Thyroid gland (tissue), 4 donors: ENCODE measurements at places on chromosomes 5 and 9. TPM values are rescaled to one million over a fixed set of nuclear protein-coding genes. Genes with fewer than 3 reads are reported as not detected.

The SAPCD2 gene
- total RNA-seq: 1.0 TPM

DNA sequence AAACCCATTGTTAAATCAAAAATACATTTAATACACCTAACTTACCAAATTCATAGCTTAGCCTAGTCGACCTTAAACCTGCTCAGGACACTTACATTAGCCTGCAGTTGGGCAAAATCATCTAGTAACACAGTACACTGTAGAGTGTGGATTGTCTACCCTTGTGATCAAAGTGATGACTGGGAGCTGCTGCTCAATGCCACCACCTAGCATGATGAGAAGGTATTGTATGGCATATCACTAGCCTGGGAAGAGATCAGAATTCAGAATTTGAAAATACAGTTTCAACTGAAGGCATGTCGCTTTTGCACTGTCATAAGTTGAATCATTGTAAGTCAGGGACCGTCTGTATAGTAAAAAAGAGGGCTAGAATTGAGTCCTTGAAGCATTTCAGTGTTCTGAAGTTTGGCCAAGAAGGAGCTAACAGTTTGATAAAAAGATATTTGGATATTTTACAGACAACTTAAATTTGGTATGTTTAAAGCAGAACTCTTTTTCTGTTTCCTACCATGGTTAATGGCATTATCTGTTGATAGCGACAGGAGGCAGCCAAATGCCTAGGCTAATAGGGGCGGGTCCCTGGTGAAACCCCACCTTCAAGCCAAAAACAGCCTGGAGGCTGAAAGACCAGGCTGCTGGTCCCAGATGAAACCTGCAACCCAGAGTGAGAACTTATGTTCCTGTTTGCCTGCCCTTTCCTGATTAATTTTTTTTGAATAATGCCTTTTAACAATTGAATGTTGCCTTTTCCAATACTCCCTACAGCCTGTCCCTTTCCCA lies 23.0 kb downstream of the SMIM15 start:
- H3K4me1 ChIP-seq: no peaks in the 10 kb centered on the region
- no peaks in the 10 kb centered on the region for H3K27me3 ChIP-seq
- no peaks in the 10 kb centered on the region for H3K36me3 ChIP-seq
- no peak overlapping the region for H3K27ac ChIP-seq
- no peak for DNase-seq

- H3K4me1 ChIP-seq: peaks cover 19% of the 10 kb centered on the region
- no peaks in the 10 kb centered on the region for H3K27me3 ChIP-seq
- H3K36me3 ChIP-seq: no peaks in the 10 kb centered on the region
- H3K4me3 ChIP-seq: no peak overlapping the region
- H3K27ac ChIP-seq: peak overlapping the region; percentile 77
Measured at GRCh38 chr5:56725711-56726411, 89.5 kb upstream of the MAP3K1 start.

DNA sequence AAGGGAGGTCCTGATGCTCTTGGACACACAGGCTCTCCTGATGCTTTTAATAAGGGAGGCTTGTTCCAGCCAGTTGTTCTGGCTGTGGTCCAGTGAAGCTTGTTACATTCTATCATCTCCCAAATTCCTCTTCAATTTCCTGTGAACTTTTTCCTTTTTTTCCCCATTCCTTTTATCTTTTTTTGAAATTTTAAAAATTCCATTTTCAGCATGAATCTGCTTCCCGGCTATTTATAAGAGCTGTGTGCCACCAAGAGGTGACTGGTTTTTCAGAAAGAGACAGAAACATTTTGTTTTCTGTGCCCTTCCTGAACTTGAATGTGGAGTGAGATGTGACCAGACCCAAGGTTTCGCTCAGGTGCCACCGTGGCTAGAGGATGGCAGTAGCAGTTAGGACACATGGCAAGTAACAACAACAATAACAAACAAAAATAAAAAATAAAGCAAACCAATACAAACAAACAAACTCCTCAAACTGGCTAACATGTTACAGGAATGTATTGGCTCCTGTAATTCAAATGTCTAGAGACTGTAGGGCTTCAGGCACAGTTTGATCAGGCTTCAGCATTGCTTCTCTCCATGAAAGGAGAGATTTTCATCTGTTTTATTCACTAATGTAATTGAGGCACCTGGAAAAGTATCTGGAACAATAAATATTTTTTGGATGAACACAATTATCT lies 121.1 kb downstream of the BOD1 start:
- peak; percentile 20 for DNase-seq
- no peaks in the 10 kb centered on the region for H3K36me3 ChIP-seq
- no peak overlapping the region for H3K4me3 ChIP-seq
- H3K27me3 ChIP-seq: no peaks in the 10 kb centered on the region
- H3K4me1 ChIP-seq: peaks cover 12% of the 10 kb centered on the region

DNA sequence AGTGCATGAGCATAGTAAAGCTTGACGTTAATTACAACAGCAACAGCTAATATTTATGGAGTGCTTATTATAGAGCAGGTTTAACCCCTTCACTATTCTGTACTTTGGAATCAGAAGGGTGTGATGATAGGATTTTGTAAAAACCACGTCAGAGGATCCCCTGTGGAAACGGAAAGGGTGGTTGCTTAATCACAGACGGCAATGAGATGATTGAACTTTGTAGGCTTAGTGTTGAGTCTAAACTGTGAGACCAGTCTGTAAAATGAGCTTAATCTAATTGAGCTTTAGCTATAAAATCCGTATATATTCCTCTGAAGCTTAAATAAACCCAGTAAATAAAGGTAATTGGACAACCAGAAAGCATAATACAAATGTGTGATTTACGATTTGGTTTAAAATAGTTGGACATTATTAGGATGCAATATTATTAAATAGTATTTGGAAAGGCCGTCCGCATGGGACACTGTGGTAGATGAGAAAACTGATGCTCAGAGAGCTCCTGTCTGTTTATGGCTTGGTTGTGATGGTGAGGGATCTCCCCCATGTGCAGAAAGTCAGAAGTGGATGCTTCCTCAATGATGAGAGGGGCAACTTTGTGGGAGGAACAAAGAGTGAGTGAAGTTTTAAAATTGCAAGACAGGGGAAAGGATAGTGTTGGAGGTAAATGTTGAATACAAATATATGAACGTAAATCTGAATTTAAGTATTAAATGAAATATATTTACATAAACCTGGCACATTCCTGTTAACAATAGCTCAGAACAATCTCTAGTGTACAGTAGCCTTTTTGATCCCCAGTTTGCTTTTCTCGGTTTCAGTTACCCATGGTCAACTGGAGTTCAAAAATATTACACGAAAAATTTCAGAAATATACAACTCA lies 23.4 kb upstream of the SCGB3A2 start:
- H3K36me3 ChIP-seq: no peaks in the 10 kb centered on the region
- no peak overlapping the region for H3K27ac ChIP-seq
- no peaks in the 10 kb centered on the region for H3K27me3 ChIP-seq
- no peak overlapping the region for H3K4me3 ChIP-seq
- no peaks in the 10 kb centered on the region for H3K4me1 ChIP-seq

DNA sequence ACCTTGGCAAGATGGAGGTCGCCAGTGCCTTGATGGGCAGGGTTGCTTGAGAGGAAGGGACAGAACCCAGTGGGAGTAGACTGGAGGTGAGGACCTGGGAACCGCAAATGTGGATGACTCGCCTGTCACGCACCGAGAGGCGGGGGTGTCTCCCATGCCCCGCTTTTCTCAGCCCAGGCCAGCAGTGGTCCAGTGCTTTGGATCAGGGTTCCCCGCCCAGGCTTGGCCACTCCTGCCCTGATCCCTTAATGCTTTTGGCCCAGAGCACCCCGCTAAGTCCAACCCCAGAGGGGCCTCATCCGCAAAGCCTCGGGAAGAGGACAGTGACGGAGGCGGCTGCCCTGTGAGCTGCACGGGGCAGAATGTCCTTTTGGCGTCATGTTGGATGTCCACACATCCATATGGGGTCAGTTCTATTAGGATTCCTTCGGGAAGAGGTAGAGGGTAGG lies 2.4 kb downstream of the MRPS2 start:
- peaks cover 15% of the 10 kb centered on the region for H3K36me3 ChIP-seq
- no peak for DNase-seq
- H3K27me3 ChIP-seq: no peaks in the 10 kb centered on the region

DNA sequence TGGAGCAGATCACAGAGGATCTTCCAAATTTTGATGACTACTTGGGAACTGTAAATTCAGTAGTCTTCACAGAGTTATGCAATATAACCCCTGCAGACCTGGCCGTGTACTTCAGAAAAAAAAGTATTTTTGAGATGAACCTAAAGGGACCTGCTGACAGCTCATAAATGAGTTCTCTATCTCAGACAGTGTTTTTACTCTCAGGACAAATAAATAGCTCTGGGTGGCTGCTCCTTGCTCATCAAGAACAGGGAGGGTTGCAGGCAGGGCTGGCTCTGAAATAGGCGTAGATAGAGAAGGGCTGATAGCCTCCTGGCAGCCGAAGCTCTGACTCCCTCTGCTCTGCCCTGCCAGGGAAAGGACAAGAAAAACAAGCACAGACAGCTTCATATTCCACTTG lies 64.8 kb downstream of the PLAC8L1 start:
- H3K27me3 ChIP-seq: no peaks in the 10 kb centered on the region
- H3K4me1 ChIP-seq: peaks cover 12% of the 10 kb centered on the region
- no peak for DNase-seq
- no peak overlapping the region for H3K4me3 ChIP-seq
- H3K36me3 ChIP-seq: no peaks in the 10 kb centered on the region

DNA sequence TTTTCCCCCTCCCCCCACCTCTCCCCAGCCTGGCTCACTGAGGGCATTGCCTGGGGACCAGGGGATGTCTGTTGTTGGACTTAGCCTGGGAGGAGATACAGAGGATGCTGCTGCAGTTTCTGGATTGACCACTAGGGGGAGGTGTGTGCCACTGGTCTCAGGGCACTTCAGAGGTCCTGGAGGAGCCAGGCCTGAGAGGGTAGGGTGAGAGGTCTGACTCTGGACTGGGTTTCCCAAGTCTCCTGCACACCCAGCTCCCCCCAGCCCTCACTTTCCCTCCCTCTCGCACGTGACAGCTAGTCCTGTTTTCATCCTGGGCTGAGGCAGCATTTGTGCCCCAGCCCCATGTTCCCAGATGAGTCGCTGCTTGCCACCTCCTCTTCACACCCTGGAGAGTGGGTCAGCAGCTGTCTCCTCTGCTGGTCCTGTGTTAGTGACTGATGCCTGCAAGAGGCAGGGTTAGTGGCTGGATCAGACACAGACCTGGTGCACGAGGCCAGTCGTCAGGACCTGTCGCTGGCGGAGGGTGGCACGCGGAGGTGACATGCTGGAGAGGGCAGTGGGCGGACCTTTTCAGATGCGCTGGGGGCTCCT lies 4.4 kb downstream of the IL3 start:
- H3K36me3 ChIP-seq: no peaks in the 10 kb centered on the region
- H3K4me1 ChIP-seq: no peaks in the 10 kb centered on the region
- no peaks in the 10 kb centered on the region for H3K27me3 ChIP-seq
- H3K27ac ChIP-seq: no peak overlapping the region
- DNase-seq: peak; percentile 70

- H3K4me1 ChIP-seq: peaks cover 24% of the 10 kb centered on the region
- peak; percentile 33 for DNase-seq
- H3K27me3 ChIP-seq: no peaks in the 10 kb centered on the region
- H3K36me3 ChIP-seq: no peaks in the 10 kb centered on the region
- no peak overlapping the region for H3K4me3 ChIP-seq
Measured at GRCh38 chr9:134175808-134176598, 11.6 kb upstream of the RNU6ATAC start.

The KLF4 gene
- 24.9 TPM for total RNA-seq

DNA sequence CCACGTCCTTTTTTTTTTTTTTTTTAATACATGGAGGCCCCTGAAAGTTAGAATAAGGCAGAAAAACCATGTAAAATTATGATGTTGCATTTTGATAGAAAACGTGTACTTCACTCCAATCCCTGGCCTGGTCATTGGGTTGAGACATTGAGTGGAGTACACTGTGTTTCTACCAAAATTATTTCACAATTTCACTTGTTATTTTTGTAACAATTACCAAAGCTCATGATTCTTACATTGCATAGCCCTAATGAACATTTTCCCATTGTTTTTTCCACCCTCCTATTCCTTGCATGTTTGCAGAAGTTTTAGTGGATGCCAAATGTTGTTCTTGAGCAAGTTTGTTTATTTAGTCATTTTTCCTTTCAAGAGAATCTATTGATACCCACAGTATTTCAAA lies 21.9 kb downstream of the MAMDC2 start:
- no peak overlapping the region for H3K4me3 ChIP-seq
- no peaks in the 10 kb centered on the region for H3K27me3 ChIP-seq
- no peak for DNase-seq
- no peak overlapping the region for H3K27ac ChIP-seq

DNA sequence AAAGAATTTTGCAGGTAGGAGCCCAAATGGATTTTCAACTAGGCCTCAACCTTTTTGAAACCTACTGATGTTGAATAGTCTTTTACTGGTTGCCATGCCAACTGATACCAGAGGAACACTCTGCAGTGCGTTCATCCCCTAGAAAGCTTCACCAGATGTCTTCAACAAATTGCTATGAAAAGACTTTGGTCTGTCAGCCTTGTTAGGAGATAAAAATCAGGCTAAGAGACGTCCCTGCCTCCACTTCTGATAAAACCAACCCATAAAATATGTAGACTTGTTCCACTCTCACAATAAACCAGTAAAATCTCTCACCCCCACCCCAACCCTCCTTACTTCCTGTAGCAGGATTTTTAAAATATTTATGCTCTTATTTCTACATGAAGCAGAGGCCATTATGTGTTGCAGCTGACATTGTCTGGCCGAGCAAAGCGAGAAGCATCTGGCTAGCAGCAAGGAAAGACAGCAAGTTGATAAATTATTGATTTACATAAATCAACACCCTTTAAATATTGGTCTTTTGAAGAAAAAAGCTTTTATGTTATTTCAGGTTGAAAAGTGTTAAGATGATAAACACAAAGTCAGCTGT lies 428.7 kb downstream of the ISL1 start:
- no peak overlapping the region for H3K27ac ChIP-seq
- no peak overlapping the region for H3K4me3 ChIP-seq
- no peaks in the 10 kb centered on the region for H3K36me3 ChIP-seq
- DNase-seq: no peak

The IL13 gene
- total RNA-seq: not detected

- no peak overlapping the region for H3K27ac ChIP-seq
- no peaks in the 10 kb centered on the region for H3K36me3 ChIP-seq
- no peaks in the 10 kb centered on the region for H3K4me1 ChIP-seq
- no peak overlapping the region for H3K4me3 ChIP-seq
Measured at GRCh38 chr9:134531220-134531970, 110.2 kb upstream of the COL5A1 start.

The SLC24A2 gene
- not detected for total RNA-seq

- no peak overlapping the region for H3K4me3 ChIP-seq
- H3K36me3 ChIP-seq: no peaks in the 10 kb centered on the region
- no peak overlapping the region for H3K27ac ChIP-seq
- no peaks in the 10 kb centered on the region for H3K4me1 ChIP-seq
- no peak for DNase-seq
Measured at GRCh38 chr9:86659413-86660046, 287.8 kb downstream of the GAS1 start.

The HSPB3 gene
- not detected for total RNA-seq

GRCh38 chr9:101409079-101409477 lies 10.4 kb downstream of the ZNF189 start:
- no peak overlapping the region for H3K27ac ChIP-seq
- H3K4me3 ChIP-seq: no peak overlapping the region
- H3K27me3 ChIP-seq: no peaks in the 10 kb centered on the region
- no peak for DNase-seq
- no peaks in the 10 kb centered on the region for H3K4me1 ChIP-seq
- H3K36me3 ChIP-seq: peaks cover 45% of the 10 kb centered on the region

GRCh38 chr9:81079055-81079454 lies 610.3 kb downstream of the TLE1 start:
- no peaks in the 10 kb centered on the region for H3K4me1 ChIP-seq
- H3K36me3 ChIP-seq: no peaks in the 10 kb centered on the region
- H3K4me3 ChIP-seq: no peak overlapping the region
- no peaks in the 10 kb centered on the region for H3K27me3 ChIP-seq
